ENCODE measurements at places on chromosomes 13 and 19.

GRCh38 chr19:45615795-45616703, 14.0 kb upstream of the GPR4 start:
- peak; percentile 79 for DNase-seq

DNA sequence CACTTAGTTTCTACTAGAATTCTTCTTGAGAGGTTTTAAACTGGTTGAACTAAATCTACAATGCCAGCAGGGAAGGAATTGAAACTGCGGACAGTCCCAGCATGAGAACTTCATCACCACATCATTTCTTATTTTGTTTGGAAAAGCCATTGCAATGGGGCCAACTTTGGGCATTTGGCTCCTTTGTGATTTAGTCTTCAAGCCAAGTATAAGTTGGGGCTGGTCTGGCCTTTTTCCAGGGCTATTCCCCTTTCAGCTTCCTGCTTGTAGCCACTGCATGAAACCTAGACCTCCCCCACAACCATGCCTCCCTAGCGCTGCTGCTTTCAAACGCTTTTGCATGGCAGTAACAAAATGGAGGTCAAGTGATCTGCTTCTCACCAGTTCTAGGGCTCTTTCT, 142.3 kb downstream of the RGCC start:
- no peak for DNase-seq

GRCh38 chr19:32891609-32892008, 22.0 kb upstream of the SLC7A9 start:
- DNase-seq = no peak

DNA sequence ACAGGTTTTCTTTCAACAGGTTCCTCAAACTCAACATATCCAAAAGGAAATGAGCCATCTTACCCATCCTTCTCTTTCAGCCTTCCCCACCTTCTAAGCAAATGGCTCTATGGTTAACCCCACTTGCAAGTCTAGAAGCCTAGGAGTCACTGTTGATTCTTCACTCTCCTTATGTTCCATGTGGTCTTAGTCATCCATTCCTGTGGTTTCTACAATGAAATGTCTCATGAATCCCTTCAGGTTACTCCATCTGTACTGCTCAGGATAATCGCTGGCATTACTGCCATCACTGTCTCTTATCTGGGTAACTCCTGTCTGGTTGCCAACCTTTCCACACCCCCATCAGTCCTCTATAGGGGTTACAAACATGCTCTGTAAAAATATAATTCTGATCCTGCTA, 381.3 kb downstream of the ENOX1 start:
- no peak for DNase-seq

GRCh38 chr13:90084684-90085290, 1262.7 kb upstream of the MIR17HG start:
- DNase-seq = no peak

DNA sequence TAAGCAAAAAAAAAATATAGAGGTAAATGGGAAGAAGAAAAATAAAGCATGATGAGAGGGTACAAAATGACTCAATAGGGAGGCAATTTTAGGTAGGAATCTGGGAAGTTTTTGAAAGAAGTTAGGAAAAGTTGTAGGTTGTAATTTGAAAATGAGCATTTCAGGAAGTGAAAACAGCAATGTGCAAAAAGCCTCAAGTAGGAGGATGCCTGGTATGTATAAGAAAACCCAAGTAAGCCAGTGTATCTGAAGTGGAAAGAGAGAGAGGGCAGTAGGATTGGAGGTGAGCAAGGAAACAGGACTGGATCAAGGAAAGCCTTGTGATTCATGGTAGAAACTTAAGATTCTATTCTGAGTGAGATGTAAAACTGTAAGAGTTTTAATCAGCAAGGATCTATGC, 121.6 kb upstream of the SPRY2 start:
- DNase-seq = no peak

GRCh38 chr13:27483421-27483820, 33.1 kb upstream of the MTIF3 start:
- no peak for DNase-seq

- no peak for DNase-seq
These were observed 463 bp upstream of the GPC6 start for GRCh38 chr13:93226065-93226622.

- DNase-seq = no peak
These were observed 66.3 kb downstream of the MCF2L start for GRCh38 chr13:113035213-113035800.

DNA sequence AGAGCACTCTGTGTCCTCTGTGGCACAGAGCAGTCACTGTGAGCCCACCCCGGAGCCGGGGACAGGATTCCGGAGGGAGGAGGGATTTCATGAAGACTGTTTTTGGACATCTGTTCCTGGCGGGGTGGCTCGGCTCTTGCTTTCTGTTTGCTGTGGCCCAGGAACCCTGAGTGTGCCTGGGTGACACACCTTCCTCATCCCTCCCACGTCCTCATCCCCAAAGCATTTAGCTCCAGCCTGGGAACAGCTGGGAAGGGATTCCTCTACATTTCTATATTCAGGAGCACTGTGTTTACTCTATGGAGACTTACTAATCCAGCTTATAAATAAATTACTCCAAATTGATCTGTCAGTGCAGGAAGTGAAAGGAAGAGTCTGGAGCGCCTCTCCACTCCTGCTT, 97.8 kb upstream of the UBL3 start:
- DNase-seq = no peak

DNA sequence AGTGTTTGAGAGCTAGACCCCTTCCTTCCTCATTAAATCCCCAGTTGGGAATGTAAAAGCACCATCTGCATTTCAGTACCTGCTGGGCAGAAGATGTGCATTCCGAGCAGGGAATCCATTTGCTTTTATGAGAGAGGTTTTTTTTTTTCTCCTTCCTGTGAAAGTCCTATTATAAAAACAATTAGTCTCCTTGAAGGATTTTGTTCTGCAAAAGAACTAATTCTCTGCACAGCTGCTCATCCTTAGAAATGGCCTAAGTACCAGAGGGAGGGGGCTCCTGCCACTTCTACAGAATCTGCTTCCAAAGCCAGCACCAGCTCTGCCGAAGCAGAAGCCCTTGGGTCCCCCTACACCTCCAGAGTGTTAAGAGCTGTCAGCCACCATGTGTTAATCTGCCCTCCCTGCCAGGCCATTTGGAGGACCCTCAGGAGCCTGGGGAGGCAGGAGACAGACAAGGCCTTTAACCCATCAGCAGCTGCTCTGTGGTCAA, 36.4 kb upstream of the SERPINE3 start:
- no peak for DNase-seq

DNA sequence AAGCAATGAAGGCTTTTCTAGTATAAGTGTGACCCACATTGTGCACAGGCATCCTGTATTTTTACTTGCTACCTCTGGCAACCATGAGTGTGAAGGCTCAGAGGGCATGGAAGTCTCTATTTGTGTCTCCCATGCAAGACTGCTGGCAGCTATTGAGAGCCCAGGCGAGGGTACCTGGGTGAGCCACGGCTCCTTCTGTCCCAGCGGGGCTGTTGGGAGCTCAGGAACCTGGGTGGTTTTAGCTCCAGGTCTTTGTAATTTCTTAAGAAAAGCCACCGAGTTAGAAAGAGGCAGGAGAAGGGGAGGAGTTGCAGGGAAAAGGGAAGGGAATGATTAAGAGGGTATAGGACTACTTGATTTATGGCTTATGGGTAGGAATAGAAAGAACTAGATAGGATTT, 190.4 kb upstream of the SOX1 start:
- no peak for DNase-seq

- DNase-seq = no peak
These were observed 8.2 kb upstream of the SERTM1 start for GRCh38 chr13:36665630-36666029.

GRCh38 chr13:35733827-35734226, 257.3 kb upstream of the MAB21L1 start:
- no peak for DNase-seq

GRCh38 chr19:41998246-41999020, 4.4 kb upstream of the ATP1A3 start:
- DNase-seq = no peak

GRCh38 chr19:35451338-35452096, 3.5 kb downstream of the FFAR2 start:
- no peak for DNase-seq

GRCh38 chr19:51525651-51526050, 5.8 kb downstream of the SIGLEC6 start:
- peak; percentile 39 for DNase-seq

GRCh38 chr13:33543089-33543459, 257.5 kb upstream of the STARD13 start:
- DNase-seq = no peak

- no peak for DNase-seq
These were observed 7.6 kb downstream of the TMEM59L start for GRCh38 chr19:18620311-18620710.

DNA sequence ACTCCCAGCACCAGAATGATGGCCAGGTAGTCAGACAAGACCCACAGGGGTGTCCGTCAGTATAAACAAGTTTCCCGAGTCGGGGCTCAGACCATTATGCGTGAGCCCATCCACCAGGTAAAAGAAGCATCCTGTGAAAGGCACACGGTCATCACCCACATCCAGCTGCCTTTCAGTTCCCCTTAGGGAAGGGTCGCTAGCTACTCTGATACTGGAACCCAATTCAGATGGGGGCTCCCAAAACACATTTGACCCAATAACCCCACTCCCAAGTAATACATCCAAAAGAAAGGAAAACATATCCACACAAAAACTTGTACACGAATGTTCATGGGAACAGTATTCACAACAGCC, 66.8 kb downstream of the STK24 start:
- DNase-seq = no peak

GRCh38 chr13:91207261-91207660, 140.2 kb upstream of the MIR17HG start:
- no peak for DNase-seq

DNA sequence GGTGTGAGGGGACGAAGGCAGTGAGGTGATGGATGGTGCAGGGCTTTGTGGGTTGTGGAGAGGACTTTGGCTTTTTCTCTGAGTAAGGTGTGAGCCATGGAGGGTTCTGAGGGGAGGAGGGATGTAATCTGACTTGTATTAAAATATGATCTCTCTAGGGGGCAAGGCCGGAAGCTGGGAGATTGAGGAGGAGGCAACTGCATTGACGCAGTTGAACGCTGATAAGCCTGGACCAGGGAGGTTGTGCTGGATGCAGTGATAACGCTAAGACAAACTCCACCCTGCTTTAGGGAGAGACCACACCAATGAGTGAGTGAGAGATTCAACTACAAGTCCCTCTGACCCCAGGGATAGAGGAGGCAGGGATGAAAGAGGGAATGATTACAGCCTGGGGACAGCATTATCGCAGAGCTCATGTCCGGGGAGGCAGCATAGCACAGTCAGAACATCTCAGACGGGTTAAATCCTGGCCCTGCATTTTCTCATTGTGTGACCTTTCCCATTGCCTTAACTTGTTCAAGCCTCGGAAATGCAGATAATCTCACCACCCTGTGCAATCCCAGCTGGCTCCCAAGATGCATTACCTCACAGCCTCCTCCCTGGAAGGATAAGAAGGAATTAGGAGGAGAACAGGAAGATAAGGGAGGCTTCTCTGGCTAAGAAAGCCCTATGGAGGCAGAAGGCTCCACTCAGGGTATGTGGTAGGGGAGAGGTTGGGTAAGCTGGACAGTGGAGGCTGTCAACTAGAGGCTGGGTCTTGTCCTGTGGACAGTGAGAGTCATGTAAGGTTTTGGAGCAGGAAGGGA, 124.2 kb downstream of the CACNA1A start:
- no peak for DNase-seq

- DNase-seq = no peak
These were observed 6.4 kb downstream of the DOHH start for GRCh38 chr19:3494051-3494450.

- DNase-seq = no peak
These were observed 35.5 kb upstream of the ZNF254 start for GRCh38 chr19:24051516-24051915.

GRCh38 chr19:17860331-17860992, 752 bp downstream of the RPL18A start:
- no peak for DNase-seq

DNA sequence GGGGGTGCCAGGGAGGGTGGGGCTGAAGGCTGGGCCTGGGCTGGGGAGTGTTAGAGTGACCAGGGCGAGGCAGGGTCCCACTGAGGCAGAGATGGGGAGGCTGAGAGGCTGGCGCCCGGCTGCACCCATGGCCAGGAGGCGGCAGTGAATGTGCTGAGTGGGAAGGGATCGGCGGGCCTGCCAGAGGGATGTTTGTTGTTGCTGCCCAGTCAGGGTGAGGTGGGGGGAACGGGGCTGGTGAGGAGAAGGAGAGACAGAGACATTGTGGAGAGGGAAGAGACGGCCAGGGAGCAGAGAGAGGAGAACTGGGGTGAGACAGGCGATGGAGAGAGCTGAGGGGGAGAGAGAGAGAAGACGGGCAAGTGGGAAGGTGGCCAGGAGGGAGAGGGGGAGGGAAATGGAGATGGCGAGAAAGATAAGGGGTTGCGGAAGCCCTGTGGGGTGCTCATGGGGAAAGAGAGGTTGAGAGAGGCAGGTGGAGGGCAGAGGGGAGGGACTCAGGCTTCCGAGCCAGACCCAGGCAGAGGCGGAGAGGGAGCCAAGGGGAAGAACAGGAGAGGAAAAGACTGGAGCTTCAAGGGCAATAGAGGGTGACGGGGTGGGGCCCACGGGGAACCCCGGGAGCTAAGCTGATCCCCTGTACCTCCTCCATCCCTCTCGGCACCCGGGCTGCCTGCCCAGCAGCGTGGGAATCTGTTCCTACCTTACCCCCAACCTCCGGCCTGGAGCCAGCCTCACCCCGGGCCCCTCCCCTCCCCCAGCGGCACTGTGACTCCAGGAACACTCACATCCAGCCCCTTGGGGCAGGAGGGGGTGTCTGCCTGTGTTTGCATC, 690 bp upstream of the B3GNT8 start:
- peak; percentile 21 for DNase-seq

GRCh38 chr13:94598281-94598680, 2.3 kb upstream of the TGDS start:
- DNase-seq = no peak

GRCh38 chr19:40542202-40542859, 34.3 kb upstream of the SHKBP1 start:
- DNase-seq = no peak

- no peak for DNase-seq
These were observed 27.5 kb upstream of the KL start for GRCh38 chr13:32988608-32989289.

GRCh38 chr13:24323036-24323738, 13.8 kb downstream of the C1QTNF9 start:
- DNase-seq = no peak

- DNase-seq = no peak
These were observed 5.8 kb upstream of the KMT5C start for GRCh38 chr19:55333870-55334269.

- DNase-seq = no peak
These were observed 80.7 kb downstream of the TEX29 start for GRCh38 chr13:111401151-111401550.

DNA sequence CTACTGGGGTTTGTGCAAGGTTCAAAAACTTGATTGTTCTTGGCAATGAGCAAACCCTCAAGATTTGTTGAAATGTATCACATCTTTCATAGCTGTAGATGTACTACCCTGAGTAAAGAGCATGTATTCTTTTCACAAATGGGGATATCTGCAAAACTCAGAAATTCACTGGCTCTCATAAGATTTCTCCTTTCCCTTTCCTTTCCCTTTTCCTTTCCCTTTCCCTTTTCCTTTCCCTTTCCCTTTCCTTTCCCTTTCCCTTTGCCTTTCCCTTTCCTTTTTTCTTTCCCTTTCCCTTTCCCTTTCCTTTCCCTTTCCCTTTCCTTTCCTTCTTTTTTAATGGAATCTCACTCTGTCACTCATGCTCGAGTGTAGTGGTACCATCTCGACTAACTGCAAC, 69.1 kb downstream of the FNDC3A start:
- no peak for DNase-seq
